Spinal cord (tissue), 10 donors: ENCODE measurements at places on chromosomes 3 and 15. TPM values are rescaled to one million over a fixed set of nuclear protein-coding genes. Genes with fewer than 3 reads are reported as not detected.

The SLC12A8 gene
- 4.9 TPM for polyA plus RNA-seq

The LRRK1 gene
- 5.1 TPM for polyA plus RNA-seq

The MAP1A gene
- 230 TPM for polyA plus RNA-seq

The IL17RD gene
- polyA plus RNA-seq = 28.4 TPM

The TPRG1 gene
- polyA plus RNA-seq = 0.52 TPM

The ARHGEF26 gene
- 48.2 TPM for polyA plus RNA-seq

The PLCH1 gene
- 13.7 TPM for polyA plus RNA-seq

The OSBPL10 gene
- polyA plus RNA-seq = 6.5 TPM

The ACTRT3 gene
- 2.8 TPM for polyA plus RNA-seq

The KBTBD8 gene
- polyA plus RNA-seq = 3.0 TPM

The TUSC7 gene
- 0.36 TPM for polyA plus RNA-seq

The PAQR5 gene
- 2.9 TPM for polyA plus RNA-seq

The PLXNA1 gene
- 65.9 TPM for polyA plus RNA-seq

The CHST14 gene
- polyA plus RNA-seq = 20.0 TPM

The PRR20G gene
- polyA plus RNA-seq = not detected

The ASB14 gene
- polyA plus RNA-seq = 1.4 TPM

The HTR3E gene
- polyA plus RNA-seq = not detected

The EMC7 gene
- 101 TPM for polyA plus RNA-seq

The HCLS1 gene
- 12.0 TPM for polyA plus RNA-seq

The MAP6D1 gene
- 40.7 TPM for polyA plus RNA-seq

The SMCO1 gene
- 0.23 TPM for polyA plus RNA-seq

The LAMB2 gene
- 221 TPM for polyA plus RNA-seq

The CHRNA3 gene
- polyA plus RNA-seq = 7.7 TPM
